Calu3 (cell line): ENCODE measurements at places on chromosomes 4 and X. TPM values are rescaled to one million over a fixed set of nuclear protein-coding genes. Genes with fewer than 3 reads are reported as not detected.

The ZNF630 gene
- total RNA-seq, result 2.6 and 2.8 TPM in 2 replicates

The ELOVL6 gene
- total RNA-seq, result 26.1 and 31.3 TPM in 2 replicates

The TBX22 gene
- not detected in 2 replicates for total RNA-seq

The SEPTIN11 gene
- total RNA-seq, result 50.2 and 56.2 TPM in 2 replicates

The C4orf51 gene
- total RNA-seq, result not detected in 2 replicates

The LYAR gene
- 19.1 and 19.8 TPM in 2 replicates for total RNA-seq

The UGT2B7 gene
- total RNA-seq, result 16.6 and 25.5 TPM in 2 replicates

The CT45A10 gene
- not detected in 2 replicates for total RNA-seq

The SLIT2 gene
- total RNA-seq, result 2.0 and 3.8 TPM in 2 replicates

The SCOC gene
- 59.4 and 70.1 TPM in 2 replicates for total RNA-seq

The SPANXD gene
- total RNA-seq, result not detected in 2 replicates

The TRPC5OS gene
- not detected in 2 replicates for total RNA-seq
